ENCODE measurements at places on chromosomes 6 and 20.
A peak's percentile ranks its signal among the peaks of the same experiment; 100 is the strongest.

DNA sequence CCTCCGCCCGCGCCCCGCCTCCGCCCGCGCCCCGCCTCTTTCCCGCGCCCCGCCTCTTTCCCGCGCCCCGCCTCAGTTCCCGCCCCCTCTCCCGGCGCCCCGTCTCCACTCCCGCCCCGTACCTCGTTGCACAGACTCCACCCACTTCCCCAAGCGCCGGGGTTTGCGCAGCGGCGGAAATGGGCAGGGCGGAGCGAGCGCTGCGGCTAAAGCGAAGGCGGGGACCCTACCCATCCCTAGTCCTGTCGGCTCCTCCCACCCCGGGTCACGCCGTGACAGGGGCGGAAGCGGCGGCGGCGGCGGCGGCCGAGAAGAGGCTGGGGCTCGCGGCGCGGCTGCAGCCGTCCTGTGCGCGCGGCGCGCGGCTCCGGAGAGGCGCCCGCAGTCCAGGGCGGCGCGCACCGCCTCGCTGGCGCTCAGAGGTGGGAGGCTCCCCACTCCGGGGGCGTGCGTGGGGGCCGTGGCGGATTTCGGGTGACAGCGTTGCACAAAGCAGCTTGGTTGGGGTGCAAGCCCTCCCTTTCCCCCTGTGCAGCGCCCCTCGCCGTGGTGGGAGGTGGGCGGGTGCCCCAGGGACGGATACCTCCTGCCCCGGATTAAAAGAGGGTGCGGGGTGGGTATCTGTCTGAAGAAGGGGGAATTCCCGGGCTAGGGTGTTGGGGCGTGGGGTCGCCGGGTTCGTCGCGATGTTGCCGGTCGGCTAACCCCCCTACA is at the start of gene KDM1B:
KDM1B (plus strand) TSS at position 273 of the 714 bp plus-strand sequence. CDS start 4,474 bp downstream, outside the sequence.
- DNase-seq = peak; percentile 97

DNA sequence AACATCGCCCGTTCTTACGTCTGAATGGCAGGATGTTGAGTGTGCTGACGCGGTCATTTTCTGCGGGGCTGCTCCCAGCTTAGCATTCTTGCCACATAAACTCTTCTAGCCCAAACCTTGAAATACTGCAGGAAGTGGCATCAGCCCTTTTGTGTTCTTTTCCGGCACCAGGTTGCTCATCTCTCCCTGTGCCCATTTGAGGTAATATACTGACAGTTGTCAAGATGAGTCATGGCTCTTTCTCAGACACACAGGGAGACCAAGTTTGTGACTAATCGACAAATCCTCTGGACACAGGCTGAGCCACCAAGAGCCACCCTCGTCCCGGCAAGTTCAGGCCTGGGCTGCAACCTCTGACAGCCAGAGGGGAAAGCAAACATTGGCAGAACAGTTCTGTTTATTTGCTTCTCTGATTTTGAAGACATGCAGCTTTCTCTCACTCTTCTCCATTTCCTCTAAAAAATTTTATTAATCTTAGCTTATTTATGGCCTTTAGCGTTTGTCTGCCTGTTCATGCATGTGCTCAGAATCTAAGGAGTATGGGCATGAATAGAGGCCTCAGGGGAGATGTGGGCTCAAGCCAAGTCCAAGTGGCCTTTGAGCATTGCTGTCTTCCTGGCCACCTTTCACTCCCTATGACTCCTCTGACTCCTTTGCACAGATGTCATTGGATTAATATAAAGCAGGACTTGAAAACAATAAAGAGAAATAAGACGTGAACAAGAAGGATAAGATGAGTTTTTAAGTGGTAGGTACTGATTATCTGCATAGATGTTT is 328.2 kb upstream of the JAG1 start:
- no peak for DNase-seq

GRCh38 chr6:142850679-142851423 is 94.1 kb downstream of the HIVEP2 start:
- DNase-seq = no peak

DNA sequence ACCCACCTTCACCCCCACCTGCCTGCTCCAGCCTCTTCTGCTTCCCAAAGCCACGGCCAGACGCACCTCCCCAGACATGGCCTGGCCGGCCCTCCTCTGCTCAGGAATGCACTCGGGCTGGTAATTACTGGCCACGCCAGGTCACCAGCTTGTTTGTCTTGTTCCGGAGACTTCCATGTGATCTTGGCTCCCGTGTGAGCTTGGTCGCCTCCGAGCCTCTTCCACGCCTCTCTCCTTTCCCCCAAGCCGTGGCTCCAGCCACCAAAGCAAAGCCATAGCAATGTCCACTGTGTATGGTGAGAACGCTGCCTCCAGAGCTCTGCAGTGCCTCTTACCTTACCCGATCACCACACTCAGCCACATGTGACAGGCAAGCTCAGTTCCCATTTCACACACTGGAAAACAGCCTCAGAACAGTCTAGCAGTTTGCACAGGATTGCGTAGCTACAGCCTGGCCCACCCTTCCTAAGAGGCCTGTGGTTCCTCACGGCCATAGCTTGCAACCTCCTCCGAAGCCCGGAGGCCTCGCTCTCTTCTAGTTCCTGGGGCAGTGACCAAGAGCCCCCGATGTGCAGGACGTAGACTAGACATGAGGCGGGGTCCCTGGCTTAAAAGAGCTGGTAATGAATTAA is 48.1 kb upstream of the AFDN start:
- no peak for DNase-seq

DNA sequence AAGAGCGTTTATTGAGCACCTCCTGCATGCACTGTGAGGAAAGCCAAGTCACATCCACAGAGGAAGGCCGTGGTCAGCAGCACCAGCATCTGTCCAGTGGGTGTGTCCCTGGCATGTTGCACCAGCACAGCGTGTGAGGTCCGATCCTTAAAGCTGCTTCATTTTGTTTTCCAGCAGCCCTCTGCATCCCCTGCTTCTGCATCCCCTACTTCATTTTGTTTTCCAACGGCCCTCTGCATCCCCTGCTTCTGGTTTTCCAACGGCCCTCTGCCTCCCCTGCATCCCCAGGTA is 147.8 kb downstream of the SYCP2 start:
- DNase-seq = no peak

DNA sequence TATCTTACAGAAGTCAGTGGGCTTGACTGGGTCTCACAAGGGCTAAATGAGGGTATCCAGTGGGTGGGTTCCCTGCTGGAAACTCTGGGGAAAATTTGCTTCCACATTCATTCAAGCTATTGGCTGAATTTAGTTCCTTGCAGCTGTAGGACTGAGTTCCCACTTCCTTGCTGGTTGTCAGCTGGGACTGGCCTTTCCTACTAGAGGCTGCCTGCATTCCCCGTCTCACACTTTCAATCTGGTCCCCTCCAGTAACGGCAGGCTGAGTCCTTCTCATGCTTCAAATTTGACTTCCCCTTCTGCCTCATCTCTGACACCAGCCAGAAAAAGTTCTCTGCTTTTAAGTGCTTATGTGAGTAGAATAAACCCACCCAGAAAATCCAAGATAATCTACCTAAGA is 4.4 kb downstream of the CSNK2A1 start:
- no peak for DNase-seq

DNA sequence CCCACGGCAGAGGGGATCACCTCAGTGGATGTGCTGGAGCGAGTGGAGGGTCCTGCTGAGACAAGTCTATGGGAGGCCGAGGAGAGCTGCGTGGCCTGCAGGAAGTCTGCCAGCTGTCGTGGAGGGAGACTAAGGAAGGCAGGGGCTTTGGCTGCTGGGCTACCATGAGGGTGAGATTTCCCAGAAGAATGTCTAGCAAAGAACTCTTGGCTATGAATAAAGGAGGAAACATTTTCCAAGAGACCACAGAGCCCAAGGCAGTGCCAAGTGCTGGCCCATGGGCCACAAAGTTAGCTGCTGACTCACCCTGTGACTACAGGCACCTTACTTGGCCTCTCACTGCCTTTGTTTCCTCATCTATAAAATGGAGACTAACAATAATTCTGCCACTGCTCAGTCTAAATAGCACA is 73.4 kb downstream of the PRDM1 start:
- no peak for DNase-seq

GRCh38 chr20:22823119-22823518 is 212.0 kb upstream of the SSTR4 start:
- no peak for DNase-seq

DNA sequence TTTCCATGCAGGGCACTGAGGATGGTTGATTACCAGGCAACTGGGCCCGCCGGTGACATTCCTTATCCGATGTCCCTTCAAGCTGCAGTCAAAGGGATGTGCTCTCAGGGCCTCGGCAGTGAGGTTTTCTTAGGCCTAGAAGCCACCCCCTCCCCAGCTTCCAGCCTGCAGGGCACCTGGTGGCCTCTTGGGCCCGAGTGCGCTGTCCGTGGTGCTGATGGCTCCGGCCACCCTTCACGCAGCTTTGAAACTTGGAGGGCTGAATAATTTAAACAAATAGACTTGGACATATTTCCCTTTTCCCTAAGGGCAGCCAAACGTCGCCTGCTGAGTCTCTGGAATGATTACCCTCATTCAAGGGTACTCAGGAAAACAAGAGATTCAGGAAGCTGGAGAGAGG is 8.9 kb upstream of the MLN start:
- DNase-seq = peak; percentile 12

- DNase-seq = no peak
These were observed 637 bp downstream of the ABHD12 start for GRCh38 chr20:25389858-25390537.

- no peak for DNase-seq
These were observed 54.4 kb downstream of the PCNA start for GRCh38 chr20:5065166-5065878.

DNA sequence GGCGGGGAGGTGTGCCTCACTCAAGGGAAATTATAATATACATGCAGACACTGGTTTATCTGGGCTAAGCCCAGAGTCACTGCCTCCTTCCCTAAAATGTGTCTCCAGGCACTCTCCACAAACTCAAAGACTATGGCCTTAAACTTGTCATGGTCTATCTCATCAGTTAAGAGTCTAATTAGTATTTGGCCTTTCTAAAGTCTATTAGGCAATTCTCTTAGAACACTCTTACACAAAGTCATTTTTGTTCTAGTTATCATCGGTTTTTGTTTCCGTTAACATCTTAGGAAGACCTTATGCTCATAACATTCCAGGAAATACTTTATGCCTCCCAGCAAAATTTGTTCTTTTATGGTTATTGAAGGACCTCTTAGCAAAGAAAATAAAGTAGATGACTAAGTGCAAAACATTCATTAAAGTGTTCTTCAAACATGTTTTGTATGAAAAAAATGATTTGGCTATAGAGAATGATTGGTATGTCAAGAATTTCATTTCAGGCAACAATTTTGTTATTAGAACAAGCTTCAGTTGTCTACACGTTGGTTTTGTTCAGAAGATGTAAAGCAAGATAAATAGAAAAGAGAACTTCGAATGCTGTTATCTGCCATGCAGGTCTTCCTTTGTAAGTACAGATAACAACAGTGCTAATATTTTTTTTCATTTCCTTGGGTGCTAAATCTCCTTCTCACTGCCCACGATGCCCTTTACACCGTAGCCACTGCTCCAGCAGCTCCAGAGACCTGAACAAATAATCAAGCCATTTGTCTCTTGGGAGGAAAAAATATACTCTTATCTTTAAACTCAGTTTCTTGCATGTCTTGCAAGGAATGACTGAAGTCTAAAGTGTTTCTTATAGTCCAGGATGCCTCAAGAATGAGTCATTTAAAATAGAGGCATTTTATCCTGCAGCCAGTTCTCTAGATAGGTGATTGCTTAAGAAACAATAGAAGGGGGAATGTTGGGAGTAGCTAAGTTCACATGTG is 170.4 kb downstream of the HTR1B start:
- no peak for DNase-seq

- DNase-seq = no peak
These were observed 157.5 kb downstream of the GRM4 start for GRCh38 chr6:33988121-33989015.

DNA sequence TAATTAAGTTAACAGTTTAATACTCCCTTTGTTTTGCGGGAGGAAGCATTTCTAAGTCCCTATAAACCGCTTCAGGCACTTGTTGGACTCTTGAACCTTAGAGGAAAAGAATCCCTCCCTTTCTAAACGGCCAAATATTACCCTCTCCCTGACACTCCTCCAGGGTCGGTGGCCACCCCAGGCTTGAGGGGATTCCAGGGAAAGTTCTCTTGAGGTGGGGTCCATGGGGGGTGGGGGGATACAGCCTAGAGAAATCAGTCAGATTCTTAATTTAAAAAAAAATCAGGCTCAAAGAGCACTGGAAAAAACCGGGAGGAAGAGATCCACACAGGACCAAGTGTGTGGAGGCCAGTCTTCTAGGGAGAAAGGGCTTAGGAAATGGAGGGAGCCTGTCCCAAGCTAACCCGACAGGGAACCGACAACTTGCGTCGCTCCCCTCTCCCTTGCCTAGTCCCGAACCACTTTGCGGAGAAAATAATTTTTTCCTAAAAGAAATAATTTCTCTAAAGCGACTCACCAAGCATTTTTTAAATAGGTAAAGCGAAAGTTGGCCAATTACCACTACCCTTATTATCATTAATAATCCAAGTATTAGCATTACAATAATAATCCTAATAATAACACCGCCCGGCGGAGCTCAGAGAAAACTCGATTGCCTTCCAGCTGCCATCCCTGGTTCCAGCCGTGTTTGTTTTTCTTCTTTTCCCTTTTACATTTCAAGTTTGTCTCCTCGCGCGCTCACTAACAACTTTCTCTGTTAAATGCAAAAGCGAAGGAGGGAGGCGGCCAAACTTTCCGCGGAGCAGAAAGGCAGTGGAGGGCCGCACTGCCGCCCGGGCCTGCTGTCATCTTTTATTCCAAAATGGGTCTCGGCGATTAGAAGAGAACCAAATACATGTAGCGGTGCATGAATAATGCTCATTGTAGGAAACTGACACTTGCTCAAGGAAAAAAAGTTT is 4.8 kb downstream of the NR2E1 start:
- no peak for DNase-seq

GRCh38 chr6:166767230-166767629 is 140.2 kb upstream of the RPS6KA2 start:
- DNase-seq = no peak

DNA sequence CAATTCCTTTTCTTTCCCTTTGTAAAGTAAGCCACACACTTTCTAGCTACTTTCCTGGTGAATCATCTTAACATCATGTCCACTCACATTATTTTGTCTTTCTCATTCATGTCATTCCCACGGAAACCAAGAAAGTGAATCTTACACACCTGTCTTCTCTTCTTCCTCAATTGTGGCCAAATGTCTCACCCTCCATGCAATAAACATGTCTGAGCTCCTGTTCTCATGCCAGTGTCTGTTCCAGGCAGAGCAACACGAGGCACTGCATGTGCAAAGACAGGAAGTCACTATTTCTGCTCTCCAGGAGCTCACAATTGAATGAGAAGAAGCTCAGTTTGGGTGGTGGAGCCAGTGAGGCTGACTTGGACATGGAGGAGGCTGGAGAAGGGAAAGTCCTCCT is 29.0 kb upstream of the TMEM244 start:
- no peak for DNase-seq

DNA sequence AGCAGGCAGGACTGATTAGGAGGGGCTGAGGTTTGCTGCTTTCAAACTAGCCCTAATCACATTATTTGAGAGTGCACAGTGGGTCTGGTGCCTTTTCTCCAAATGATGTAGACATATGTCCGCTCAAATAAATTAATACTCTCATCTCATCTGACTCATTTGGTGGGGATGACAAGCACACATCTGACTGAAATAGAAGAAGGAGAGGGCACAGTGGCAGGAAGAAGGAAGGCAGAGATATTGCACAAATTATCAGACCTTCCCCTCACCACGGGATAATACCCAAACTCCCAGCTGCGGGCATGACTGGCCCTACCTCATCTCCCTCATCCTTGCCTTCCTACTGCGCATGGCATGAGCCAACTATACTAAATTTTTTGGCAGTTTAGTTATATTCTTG is 33.9 kb upstream of the TNFRSF21 start:
- no peak for DNase-seq
